Activated CD4-positive, alpha-beta T cell treated with anti-CD3 and anti-CD28 coated beads, Interleukin-2, amount 10 ng/mL, durations not matched to agents 24 days and 14 days (primary cell): ENCODE measurements at places on chromosomes 16 and 17. TPM values are rescaled to one million over a fixed set of nuclear protein-coding genes. Genes with fewer than 3 reads are reported as not detected.

Gene KRTAP17-1
- not detected in 2 replicates for total RNA-seq

Gene C17orf78
- not detected in 2 replicates for total RNA-seq

Gene SYCE1L
- total RNA-seq = 4.9 and 7.9 TPM in 2 replicates

Gene FOXF1
- total RNA-seq = not detected in 2 replicates

Gene MT1G
- 24.5 and 32.2 TPM in 2 replicates for total RNA-seq

- peaks cover 8% of the 10 kb centered on the region for H3K27me3 ChIP-seq
- H3K36me3 ChIP-seq = peaks cover 3% of the 10 kb centered on the region
- peaks cover 49% of the 10 kb centered on the region for H3K4me1 ChIP-seq
- H3K4me3 ChIP-seq = peak overlapping the region; percentile 98
- no peak for DNase-seq
These were observed 14.0 kb downstream of the ATP5PD start for GRCh38 chr17:75032720-75033280.

DNA sequence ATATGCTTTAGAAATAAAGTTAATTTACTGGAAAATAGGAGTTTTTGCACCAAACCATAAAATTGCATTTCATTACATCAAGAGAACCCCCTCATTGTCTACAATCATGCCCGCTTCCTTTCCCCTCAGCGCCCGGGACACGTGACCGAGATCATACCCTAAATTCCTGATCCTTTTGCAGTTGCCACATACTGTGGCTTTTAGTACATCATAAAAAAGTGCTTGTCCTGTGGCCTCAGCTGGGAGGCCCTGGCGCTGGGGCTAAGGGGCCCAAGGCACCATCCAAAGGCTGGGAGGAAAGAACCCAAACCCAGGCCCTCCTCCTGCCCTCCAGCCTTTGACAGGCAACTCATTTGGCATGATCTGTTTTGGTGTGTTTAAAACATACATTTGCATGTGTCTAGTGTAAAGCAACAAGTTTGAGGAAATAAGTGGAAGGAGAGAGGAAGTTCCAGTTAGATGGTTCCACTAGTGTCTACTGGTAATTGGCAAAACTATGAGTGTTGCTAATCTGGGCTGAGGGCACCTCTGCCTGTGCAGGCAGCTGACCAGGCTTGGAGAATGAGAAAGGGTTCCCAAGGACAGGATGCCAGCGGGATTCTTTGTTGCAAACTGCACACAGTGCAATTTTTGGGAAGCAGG, 6.0 kb downstream of the CDK5R1 start:
- H3K36me3 ChIP-seq = peaks cover 23% of the 10 kb centered on the region
- DNase-seq = no peak
- H3K27me3 ChIP-seq = no peaks in the 10 kb centered on the region
- H3K27ac ChIP-seq = peak overlapping the region; percentile 55
- peak overlapping the region; percentile 8 for H3K4me3 ChIP-seq
- H3K4me1 ChIP-seq = peaks cover 41% of the 10 kb centered on the region

DNA sequence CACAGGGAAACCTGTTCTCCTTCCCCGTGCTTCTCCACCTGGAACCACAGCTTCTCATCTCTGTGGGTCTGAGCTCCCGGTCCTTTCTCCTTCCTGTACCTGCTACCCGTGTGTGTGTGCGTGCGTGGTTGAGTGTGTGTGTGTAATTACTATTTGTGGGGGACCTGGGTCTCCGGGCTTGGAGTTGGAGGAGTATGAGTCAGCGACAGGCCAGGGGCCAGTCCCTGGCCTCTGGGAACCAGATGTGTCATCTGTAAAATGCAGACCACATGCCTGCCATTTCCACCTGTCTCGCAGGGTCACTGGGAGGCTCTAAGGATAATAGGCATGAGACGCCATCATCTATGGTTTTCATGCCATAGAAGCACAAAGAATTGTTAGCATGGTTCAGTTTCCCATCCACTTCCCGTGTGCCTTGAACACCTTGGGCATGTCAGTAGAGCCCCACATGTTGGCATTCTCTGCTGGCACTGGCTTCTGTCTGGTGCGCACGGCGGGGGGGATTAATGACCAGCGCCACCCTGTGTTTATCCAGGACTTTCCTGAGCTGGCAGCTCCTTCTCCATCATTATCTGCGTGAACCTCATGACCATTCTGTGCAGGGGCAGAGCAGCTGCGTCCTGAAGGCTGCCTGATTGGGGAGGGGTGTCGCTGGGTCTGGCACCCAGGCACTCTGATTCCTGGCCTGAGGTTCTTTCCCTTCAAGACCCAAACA, 1.5 kb downstream of the ZNF205 start:
- H3K4me3 ChIP-seq = no peak overlapping the region
- peaks cover 14% of the 10 kb centered on the region for H3K27me3 ChIP-seq

GRCh38 chr17:80868022-80868609, 123.5 kb upstream of the CHMP6 start:
- DNase-seq = no peak
- no peaks in the 10 kb centered on the region for H3K27me3 ChIP-seq

DNA sequence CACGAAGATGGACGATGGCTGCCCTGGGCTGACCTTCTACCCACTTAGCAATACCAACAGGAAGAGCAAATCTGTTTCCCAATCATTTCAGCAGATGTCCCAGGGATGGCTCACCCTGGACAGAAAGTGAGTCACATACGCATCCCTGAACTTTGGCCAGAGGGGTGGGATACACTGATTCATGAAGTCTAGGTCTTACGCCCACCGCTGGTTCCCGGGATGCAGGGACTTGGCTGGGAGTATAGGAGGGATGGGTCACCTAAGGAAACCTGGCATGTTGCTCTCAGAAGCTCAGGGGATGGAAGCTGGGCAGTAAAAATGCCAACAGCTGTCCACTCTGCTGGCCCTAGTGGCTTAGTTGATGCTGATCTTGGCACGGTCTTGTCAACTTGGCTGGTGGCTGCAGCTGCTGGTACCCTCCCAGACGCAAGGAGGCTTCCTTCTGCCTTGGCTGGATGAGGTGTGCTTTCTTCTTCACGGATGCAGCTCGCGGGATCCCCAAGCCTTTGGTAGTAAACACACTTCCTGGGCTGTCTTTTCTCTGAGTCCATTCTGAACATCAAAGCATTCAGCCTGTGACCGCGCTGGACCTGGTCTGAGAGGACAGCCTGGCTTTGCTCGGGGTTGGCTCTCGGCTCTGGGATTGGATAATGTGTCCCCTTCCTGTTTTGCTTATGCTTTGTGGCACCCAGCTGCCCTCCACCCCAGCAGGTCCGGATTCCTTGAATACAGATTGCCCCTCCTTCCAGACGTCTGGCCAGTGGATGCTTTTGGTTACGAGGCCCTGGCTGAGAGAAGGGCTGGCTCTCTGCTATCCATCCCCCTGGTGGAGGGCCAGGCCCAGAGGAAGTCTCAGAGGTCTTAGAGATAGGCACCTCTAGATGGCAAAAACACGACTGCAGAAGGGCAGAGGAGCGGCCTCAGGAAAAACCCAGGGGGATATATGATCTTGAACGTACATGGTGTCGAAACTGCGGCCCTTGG, 71.5 kb downstream of the RAP1GAP2 start:
- no peak for DNase-seq
- H3K27ac ChIP-seq = no peak overlapping the region
- no peak overlapping the region for H3K4me3 ChIP-seq
- H3K36me3 ChIP-seq = no peaks in the 10 kb centered on the region

- DNase-seq = no peak
- no peak overlapping the region for H3K4me3 ChIP-seq
- peaks cover 21% of the 10 kb centered on the region for H3K4me1 ChIP-seq
- H3K27ac ChIP-seq = no peak overlapping the region
These were observed 2.9 kb downstream of the ORAI3 start for GRCh38 chr16:30951750-30952149.

GRCh38 chr17:9021158-9021991, at the start of gene NTN1:
NTN1 (plus strand) TSS chr17:9021510; CDS start chr17:9022374, 864 bp downstream.
- DNase-seq = peak; percentile 91
- H3K4me3 ChIP-seq = peak within 1 kb of the TSS; percentile 77
- H3K27ac ChIP-seq = peak within 1 kb of the TSS; percentile 31
- H3K27me3 ChIP-seq = peaks cover 51% of the 10 kb centered on the region

DNA sequence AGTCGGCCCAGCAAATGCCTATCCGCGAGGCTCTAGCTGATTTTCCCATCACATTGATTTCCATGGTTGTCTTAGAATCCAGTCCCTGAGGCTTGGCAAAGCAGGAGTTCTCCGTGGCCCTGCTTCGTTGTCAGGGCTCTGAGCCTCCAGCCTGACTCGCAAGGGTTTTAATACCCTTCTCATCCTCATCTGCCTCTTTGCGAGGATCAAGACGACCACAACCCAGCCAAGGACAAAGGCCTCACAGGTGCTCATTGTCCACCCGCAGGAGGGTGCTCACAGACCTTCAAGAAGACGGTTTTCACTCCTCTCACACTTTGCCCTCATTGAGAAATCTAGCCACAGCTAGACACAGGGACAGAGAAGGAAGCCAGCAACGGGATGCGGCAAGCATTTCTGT, 610.8 kb downstream of the KCNJ18 start:
- DNase-seq = no peak
- H3K4me1 ChIP-seq = no peaks in the 10 kb centered on the region
- no peaks in the 10 kb centered on the region for H3K27me3 ChIP-seq
- peaks cover 3% of the 10 kb centered on the region for H3K36me3 ChIP-seq
- no peak overlapping the region for H3K4me3 ChIP-seq
- H3K27ac ChIP-seq = no peak overlapping the region

DNA sequence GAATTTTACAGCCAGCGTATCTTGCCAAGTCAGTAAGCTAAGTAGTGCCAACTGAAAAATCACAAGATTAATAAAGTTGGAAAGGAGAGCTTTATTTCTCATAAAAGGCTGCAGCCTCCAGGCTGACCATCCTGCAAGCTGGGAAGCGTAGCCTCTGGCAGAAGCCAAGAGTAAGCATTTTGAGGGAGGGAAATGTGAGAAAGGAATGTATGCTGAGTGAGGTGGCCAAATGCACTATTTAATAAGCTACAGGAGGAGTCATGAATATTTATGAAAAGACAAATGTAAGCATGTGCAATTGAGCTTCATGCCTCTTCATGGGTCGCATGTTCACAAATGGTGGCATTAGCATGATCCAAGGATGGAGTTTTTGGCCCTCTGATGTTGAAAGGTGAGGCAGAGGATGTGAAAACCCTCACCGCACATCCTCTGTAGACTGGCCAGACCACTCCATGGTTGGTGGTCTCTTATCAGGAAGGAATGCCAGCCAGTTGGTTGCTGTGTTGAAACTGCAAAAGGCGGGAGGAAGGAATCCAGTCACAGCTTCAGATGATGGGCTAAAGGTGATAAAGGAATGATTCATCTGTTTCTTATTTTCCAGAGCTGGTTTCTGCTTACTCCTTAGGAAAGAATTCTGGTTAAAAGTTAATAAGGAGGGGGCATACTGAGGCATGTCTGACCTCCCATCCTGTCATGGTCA, 9.2 kb downstream of the KRT33B start:
- H3K4me1 ChIP-seq = peaks cover 3% of the 10 kb centered on the region
- H3K4me3 ChIP-seq = no peak overlapping the region
- H3K27me3 ChIP-seq = peaks cover 18% of the 10 kb centered on the region
- H3K36me3 ChIP-seq = no peaks in the 10 kb centered on the region
- DNase-seq = no peak

DNA sequence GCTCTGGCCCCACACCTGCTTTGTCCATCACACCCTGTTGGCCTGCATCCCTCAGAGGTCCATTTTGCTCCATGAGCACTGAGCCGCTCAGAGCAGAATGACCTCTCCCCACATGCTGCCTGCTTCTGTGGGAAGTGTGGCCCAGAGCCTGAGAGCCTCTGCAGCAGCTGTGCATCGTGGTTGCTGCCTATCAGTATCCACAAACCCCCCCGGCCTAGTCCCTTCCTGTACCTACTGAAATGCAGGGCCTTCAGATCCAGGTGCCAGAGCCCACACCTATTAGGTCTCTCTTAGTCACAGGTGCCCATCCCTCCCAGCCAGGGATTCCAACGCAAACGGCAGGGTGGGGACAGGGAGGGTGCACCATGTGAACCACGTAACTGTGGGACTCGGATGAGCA, 16.6 kb upstream of the TRPV3 start:
- no peak for DNase-seq
- H3K36me3 ChIP-seq = peaks cover 5% of the 10 kb centered on the region
- H3K27ac ChIP-seq = no peak overlapping the region
- H3K4me1 ChIP-seq = no peaks in the 10 kb centered on the region
- no peak overlapping the region for H3K4me3 ChIP-seq

- no peak overlapping the region for H3K27ac ChIP-seq
- peaks cover 22% of the 10 kb centered on the region for H3K36me3 ChIP-seq
- H3K27me3 ChIP-seq = no peaks in the 10 kb centered on the region
These were observed 7.5 kb upstream of the CEP131 start for GRCh38 chr17:81230043-81230820.

- peaks cover 8% of the 10 kb centered on the region for H3K27me3 ChIP-seq
- H3K4me1 ChIP-seq = no peaks in the 10 kb centered on the region
- DNase-seq = peak; percentile 93
- no peaks in the 10 kb centered on the region for H3K36me3 ChIP-seq
- no peak overlapping the region for H3K4me3 ChIP-seq
These were observed 32.6 kb upstream of the MEOX1 start for GRCh38 chr17:43694081-43694870.

GRCh38 chr16:78551487-78552085, 452.1 kb downstream of the WWOX start:
- H3K4me1 ChIP-seq = peaks cover 2% of the 10 kb centered on the region
- no peak overlapping the region for H3K4me3 ChIP-seq
- no peak overlapping the region for H3K27ac ChIP-seq

GRCh38 chr16:47949714-47950113, 206.1 kb downstream of the ABCC12 start:
- H3K27me3 ChIP-seq = no peaks in the 10 kb centered on the region
- no peak overlapping the region for H3K4me3 ChIP-seq
- H3K36me3 ChIP-seq = no peaks in the 10 kb centered on the region
- no peak overlapping the region for H3K27ac ChIP-seq
- no peaks in the 10 kb centered on the region for H3K4me1 ChIP-seq

GRCh38 chr17:72735592-72735991, 356.9 kb downstream of the SLC39A11 start:
- DNase-seq = no peak
- no peaks in the 10 kb centered on the region for H3K27me3 ChIP-seq
- no peaks in the 10 kb centered on the region for H3K36me3 ChIP-seq
- no peak overlapping the region for H3K27ac ChIP-seq

- peaks cover 12% of the 10 kb centered on the region for H3K4me1 ChIP-seq
- H3K4me3 ChIP-seq = peak overlapping the region; percentile 18
- no peaks in the 10 kb centered on the region for H3K36me3 ChIP-seq
- DNase-seq = peak; percentile 73
These were observed 19.0 kb downstream of the CBFA2T3 start for GRCh38 chr16:88957887-88958577.

DNA sequence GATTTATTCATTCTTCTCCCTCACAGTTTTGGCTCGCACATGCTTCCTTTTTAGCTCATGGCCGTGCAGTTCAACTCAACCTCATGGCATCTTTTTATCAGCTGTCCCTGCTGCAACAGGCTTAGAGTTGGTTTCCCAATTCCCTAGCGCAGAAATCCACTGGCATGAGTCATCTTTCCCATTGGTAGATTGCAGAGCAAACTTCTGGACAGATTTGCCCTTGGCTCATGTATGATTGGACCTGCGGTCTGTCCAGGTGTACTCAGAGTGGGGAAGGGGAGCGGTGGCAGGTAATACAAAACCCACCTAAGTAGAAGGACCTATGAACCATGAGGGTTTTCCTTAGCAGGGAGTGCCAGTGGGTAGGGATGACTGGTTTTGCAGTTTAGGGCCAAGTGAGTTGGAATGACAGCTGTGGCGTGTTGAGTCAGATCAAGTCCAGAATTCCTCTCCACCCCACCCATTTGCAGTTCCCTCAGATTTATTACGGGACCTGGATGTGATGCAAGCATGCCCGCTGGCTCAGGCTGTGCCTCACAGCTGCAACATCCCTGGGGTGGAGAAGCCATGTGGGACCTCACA, 584.7 kb downstream of the WWOX start:
- no peak for DNase-seq
- no peaks in the 10 kb centered on the region for H3K27me3 ChIP-seq
- H3K27ac ChIP-seq = no peak overlapping the region
